ENCODE measurements at places on chromosomes 3 and 15. TPM values are rescaled to one million over a fixed set of nuclear protein-coding genes. Genes with fewer than 3 reads are reported as not detected.

PPP1R14D gene
- total RNA-seq = not detected

STX19 gene
- total RNA-seq = not detected

ACAD9 gene
- 25.4 TPM for total RNA-seq

FRMD5 gene
- total RNA-seq = 3.7 TPM

GPR62 gene
- total RNA-seq = not detected

CLDN16 gene
- not detected for total RNA-seq

PSMD2 gene
- 307 TPM for total RNA-seq

TNFAIP8L3 gene
- 8.9 TPM for total RNA-seq

AMOTL2 gene
- total RNA-seq = 46.2 TPM

MLF1 gene
- total RNA-seq = 24.4 TPM

RAMAC gene
- 43.5 TPM for total RNA-seq

GOLGA8K gene
- 0.89 TPM for total RNA-seq

CHRD gene
- 0.48 TPM for total RNA-seq

ST8SIA2 gene
- 0.50 TPM for total RNA-seq

RBP2 gene
- total RNA-seq = not detected

SLC51B gene
- 16.4 TPM for total RNA-seq

SPATA12 gene
- total RNA-seq = 0.47 TPM

ITGB5 gene
- 400 TPM for total RNA-seq

ARGFX gene
- not detected for total RNA-seq

GPR156 gene
- total RNA-seq = 0.54 TPM

LMAN1L gene
- not detected for total RNA-seq

MYLK gene
- 13.5 TPM for total RNA-seq

DGKG gene
- 8.6 TPM for total RNA-seq

ADIPOQ gene
- total RNA-seq = not detected

ISLR gene
- 0.35 TPM for total RNA-seq

ASB7 gene
- 11.6 TPM for total RNA-seq

ZNF660 gene
- not detected for total RNA-seq

VGLL3 gene
- total RNA-seq = 6.8 TPM

MAGI1 gene
- total RNA-seq = 3.7 TPM

TNIK gene
- total RNA-seq = 3.0 TPM

PTX3 gene
- 1.2 TPM for total RNA-seq

SLC6A20 gene
- not detected for total RNA-seq

SEMA5B gene
- total RNA-seq = 0.21 TPM

MASP1 gene
- total RNA-seq = not detected

EPB42 gene
- not detected for total RNA-seq

TRH gene
- total RNA-seq = not detected

EIF5A2 gene
- 10.7 TPM for total RNA-seq

WNT5A gene
- 0.82 TPM for total RNA-seq

CA12 gene
- 168 TPM for total RNA-seq

Measured in A549 treated with CORT108297 at 1 μM for 4 hours (cell line).